A549 treated with DMSO at 1 μM for 4 hours (cell line): ENCODE measurements at places on chromosomes 2 and 18. TPM values are rescaled to one million over a fixed set of nuclear protein-coding genes. Genes with fewer than 3 reads are reported as not detected.

Gene CDH7
- 0.02 to 0.07 TPM (median 0.03 TPM) in 3 of 5 replicates, not detected in the others for total RNA-seq

Gene GAD1
- 0.41 to 1.1 TPM (median 0.68 TPM) in 5 replicates for total RNA-seq

Gene UBXN4
- total RNA-seq = 36.9 to 50.6 TPM (median 45.2 TPM) in 5 replicates

Gene SIX3
- total RNA-seq = 0.17 to 0.45 TPM (median 0.34 TPM) in 5 replicates

Gene IL1R1
- total RNA-seq = 19.9 to 34.5 TPM (median 28.6 TPM) in 5 replicates

Gene LOXHD1
- not detected in 5 replicates for total RNA-seq

Gene CWC22
- total RNA-seq = 12.2 to 14.9 TPM (median 14.4 TPM) in 5 replicates

Gene SPEG
- total RNA-seq = 5.8 to 8.1 TPM (median 6.6 TPM) in 5 replicates

Gene CCDC74B
- 6.1 to 7.5 TPM (median 6.6 TPM) in 5 replicates for total RNA-seq

Gene CRYBA2
- total RNA-seq = 0.18 TPM in 1 of 5 replicates, not detected in the others

Gene C2orf80
- total RNA-seq = not detected in 5 replicates

Gene RAB6C
- not detected in 5 replicates for total RNA-seq

Gene C2orf66
- total RNA-seq = 0.05 to 0.17 TPM (median 0.12 TPM) in 4 of 5 replicates, not detected in the other

Gene PROKR1
- total RNA-seq = 0.02 to 0.04 TPM in 2 of 5 replicates, not detected in the others

Gene RTP5
- total RNA-seq = not detected in 5 replicates

Gene TMEFF2
- total RNA-seq = 0.19 to 0.36 TPM (median 0.27 TPM) in 5 replicates

Gene DSC3
- 1.6 to 2.5 TPM (median 1.8 TPM) in 5 replicates for total RNA-seq

Gene REG1B
- not detected in 5 replicates for total RNA-seq

Gene DHRS9
- 2.4 to 3.9 TPM (median 3.1 TPM) in 5 replicates for total RNA-seq

Gene SCRN3
- 13.9 to 16.8 TPM (median 14.6 TPM) in 5 replicates for total RNA-seq

Gene STPG4
- total RNA-seq = not detected in 5 replicates

Gene MPP4
- 0.08 TPM in 2 of 5 replicates, not detected in the others for total RNA-seq

Gene HRH4
- not detected in 5 replicates for total RNA-seq

Gene VAMP5
- 0.15 TPM in 1 of 5 replicates, not detected in the others for total RNA-seq

Gene CABYR
- 10.1 to 15.5 TPM (median 11.7 TPM) in 5 replicates for total RNA-seq

Gene ABCG8
- not detected in 5 replicates for total RNA-seq

Gene REG3A
- not detected in 5 replicates for total RNA-seq

Gene INHBB
- total RNA-seq = 13.4 to 20.3 TPM (median 16.0 TPM) in 5 replicates

Gene IL18R1
- total RNA-seq = 0.47 to 1.4 TPM (median 0.95 TPM) in 5 replicates

Gene DPYSL5
- total RNA-seq = 3.5 to 6.4 TPM (median 4.5 TPM) in 5 replicates

Gene GYPC
- total RNA-seq = not detected in 5 replicates

Gene NCKAP1
- 84.4 to 113 TPM (median 102 TPM) in 5 replicates for total RNA-seq

Gene CCBE1
- 5.8 to 14.2 TPM (median 10.5 TPM) in 5 replicates for total RNA-seq

Gene ERBB4
- total RNA-seq = not detected in 5 replicates

Gene GULP1
- 36.3 to 52.8 TPM (median 39.9 TPM) in 5 replicates for total RNA-seq

Gene CFC1
- total RNA-seq = not detected in 5 replicates

Gene EML6
- total RNA-seq = 1.3 to 1.8 TPM (median 1.5 TPM) in 5 replicates

Gene CYRIA
- 0.14 to 0.23 TPM (median 0.22 TPM) in 5 replicates for total RNA-seq

Gene OSR1
- 4.9 to 9.0 TPM (median 5.3 TPM) in 5 replicates for total RNA-seq

Gene HMSD
- total RNA-seq = 0.23 to 1.9 TPM (median 0.35 TPM) in 4 of 5 replicates, not detected in the other

Gene PLCL1
- total RNA-seq = 0.07 TPM in 1 of 5 replicates, not detected in the others

Gene WNT10A
- total RNA-seq = 0.11 TPM in 1 of 5 replicates, not detected in the others

Gene MOCOS
- 2.9 to 4.0 TPM (median 3.8 TPM) in 5 replicates for total RNA-seq

Gene TRAPPC12
- 55.1 to 72.8 TPM (median 68.4 TPM) in 5 replicates for total RNA-seq

Gene ANTXR1
- total RNA-seq = 122 to 178 TPM (median 163 TPM) in 5 replicates

Gene ECEL1
- total RNA-seq = 0.14 to 0.30 TPM (median 0.17 TPM) in 4 of 5 replicates, not detected in the other

Gene FOXD4L1
- total RNA-seq = 0.31 to 0.87 TPM (median 0.33 TPM) in 5 replicates

Gene MCEE
- total RNA-seq = 10.1 to 12.2 TPM (median 11.0 TPM) in 5 replicates

Gene C2orf49
- 13.2 to 17.3 TPM (median 15.1 TPM) in 5 replicates for total RNA-seq

Gene TANK
- total RNA-seq = 32.0 to 52.6 TPM (median 43.5 TPM) in 5 replicates

Gene OR6B2
- not detected in 5 replicates for total RNA-seq

Gene LDLRAD4
- total RNA-seq = 0.45 to 2.0 TPM (median 1.7 TPM) in 5 replicates
